K562 (cell line): ENCODE measurements at places on chromosomes 6 and 20.
A peak's percentile ranks its signal among the peaks of the same experiment; 100 is the strongest.

DNA sequence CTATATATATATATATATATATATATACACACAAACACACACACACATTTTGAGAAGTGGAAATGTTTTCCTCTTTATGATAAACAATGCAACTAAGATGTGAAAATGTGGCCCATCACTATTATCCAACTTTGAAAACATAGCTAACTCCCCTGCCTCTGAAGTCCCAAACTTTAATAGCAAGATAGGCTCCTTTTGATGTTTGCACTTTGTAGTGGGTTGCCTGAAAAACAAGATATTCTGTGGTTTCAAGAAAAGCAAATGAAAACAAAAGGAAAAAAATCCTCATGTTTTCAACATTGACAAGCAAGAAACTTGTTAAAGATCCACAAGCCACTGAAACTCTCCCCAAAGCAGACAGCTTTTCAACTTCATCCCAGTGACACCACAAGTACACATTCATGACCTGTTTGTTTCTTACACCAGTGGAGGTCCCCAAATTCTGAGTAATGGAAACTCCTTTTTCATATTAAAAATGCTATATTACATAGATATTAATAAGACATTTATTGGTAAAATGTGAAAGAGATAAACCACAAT, 90.0 kb downstream of the IPCEF1 start:
- H3K36me3 ChIP-seq = no peaks in the 10 kb centered on the region
- H3K27me3 ChIP-seq = no peaks in the 10 kb centered on the region
- H3K4me1 ChIP-seq = no peaks in the 10 kb centered on the region
- H3K27ac ChIP-seq = no peak overlapping the region
- no peak overlapping the region for H3K4me3 ChIP-seq

DNA sequence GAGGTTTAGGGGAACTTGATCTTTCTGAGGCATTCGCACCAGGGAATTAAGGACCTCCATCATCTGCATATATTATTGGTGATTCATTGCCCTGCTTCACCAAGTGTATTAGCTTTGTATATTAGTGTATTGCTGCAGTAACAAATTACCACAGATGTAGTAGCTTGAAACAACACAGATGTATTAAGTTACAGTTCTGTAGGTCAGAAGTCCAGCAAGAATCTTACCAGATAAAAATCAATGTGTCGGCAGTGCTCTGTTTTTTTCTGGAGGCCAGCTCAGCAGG, 65.8 kb downstream of the HMGN3 start:
- no peaks in the 10 kb centered on the region for H3K4me1 ChIP-seq
- no peaks in the 10 kb centered on the region for H3K36me3 ChIP-seq
- H3K27me3 ChIP-seq = peaks cover 5% of the 10 kb centered on the region; the same call in 2 of the 3 replicates
- H3K4me3 ChIP-seq = no peak overlapping the region
- DNase-seq = no peak

DNA sequence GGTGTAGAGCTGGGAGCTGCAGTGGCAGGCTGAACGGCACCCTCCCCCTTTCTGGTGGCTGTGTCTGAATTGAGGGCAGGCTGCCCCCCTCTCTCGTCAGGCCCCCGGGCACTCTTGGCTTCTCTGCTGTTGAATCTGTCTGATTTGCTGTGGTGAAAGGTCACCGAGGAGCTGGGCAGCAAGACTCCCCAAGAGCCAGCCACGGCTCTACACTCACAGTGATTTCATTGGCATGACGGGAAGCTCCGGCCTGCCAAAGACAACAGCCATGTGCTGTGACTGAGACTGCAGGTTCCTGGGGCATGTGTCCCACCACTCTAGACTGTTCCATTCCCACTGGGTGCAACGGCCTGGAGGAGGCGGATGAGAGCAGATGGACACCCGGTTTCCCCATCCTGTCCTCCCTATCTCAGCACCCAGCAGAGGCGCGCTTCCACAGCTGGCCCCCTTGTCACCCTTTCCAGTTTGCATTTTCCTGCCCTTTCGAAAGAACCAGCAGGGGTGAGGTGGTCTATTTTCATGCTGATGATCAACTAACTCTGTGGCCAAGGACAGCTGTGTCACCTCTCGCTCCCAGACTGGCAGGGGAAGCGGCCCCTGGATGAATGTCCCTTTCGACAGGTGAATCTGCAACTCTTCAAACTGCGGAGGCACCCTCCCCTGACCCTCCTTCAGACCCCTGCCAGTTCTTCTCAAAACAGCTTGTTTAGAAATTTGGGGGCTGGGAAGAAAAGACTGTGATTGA, 2.2 kb downstream of the APCDD1L start:
- H3K4me3 ChIP-seq = no peak overlapping the region
- H3K27me3 ChIP-seq = peaks cover 72% of the 10 kb centered on the region
- H3K36me3 ChIP-seq = no peaks in the 10 kb centered on the region
- peaks cover 15% of the 10 kb centered on the region for H3K4me1 ChIP-seq

GRCh38 chr6:44704240-44705150, 317.0 kb downstream of the CDC5L start:
- no peak overlapping the region for H3K4me3 ChIP-seq
- no peaks in the 10 kb centered on the region for H3K36me3 ChIP-seq
- H3K4me1 ChIP-seq = no peaks in the 10 kb centered on the region

DNA sequence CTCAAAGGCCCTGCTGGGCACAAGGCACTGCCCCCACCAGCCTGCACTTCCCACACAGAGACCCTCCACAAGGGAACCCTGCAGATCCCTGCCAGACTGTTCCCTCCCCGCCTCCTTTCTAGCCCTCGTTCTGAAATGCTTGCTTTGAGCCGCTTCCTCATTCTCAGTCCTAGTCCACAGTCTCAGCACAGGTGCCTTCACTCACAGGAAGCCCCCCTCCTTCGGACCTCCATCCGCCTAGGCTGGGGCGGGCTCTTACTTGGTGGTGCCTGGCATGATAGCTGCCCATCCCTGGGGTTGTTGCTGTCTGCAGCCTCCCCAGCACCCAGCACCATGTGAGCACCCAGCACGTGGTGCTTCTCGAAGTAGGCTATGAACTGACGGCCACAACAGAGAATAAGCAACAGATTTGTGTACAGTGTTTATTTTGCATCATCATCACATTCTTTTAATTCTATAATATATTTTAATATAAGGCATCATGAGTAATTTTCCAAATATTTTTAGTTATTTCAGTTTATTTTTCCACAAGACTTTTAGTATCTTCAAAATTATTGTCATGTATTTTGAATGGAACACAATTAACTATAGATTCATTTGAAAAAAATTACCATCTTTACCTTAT, 12.3 kb downstream of the CST5 start:
- no peak overlapping the region for H3K27ac ChIP-seq
- H3K4me1 ChIP-seq = no peaks in the 10 kb centered on the region
- no peaks in the 10 kb centered on the region for H3K27me3 ChIP-seq
- no peak for DNase-seq

DNA sequence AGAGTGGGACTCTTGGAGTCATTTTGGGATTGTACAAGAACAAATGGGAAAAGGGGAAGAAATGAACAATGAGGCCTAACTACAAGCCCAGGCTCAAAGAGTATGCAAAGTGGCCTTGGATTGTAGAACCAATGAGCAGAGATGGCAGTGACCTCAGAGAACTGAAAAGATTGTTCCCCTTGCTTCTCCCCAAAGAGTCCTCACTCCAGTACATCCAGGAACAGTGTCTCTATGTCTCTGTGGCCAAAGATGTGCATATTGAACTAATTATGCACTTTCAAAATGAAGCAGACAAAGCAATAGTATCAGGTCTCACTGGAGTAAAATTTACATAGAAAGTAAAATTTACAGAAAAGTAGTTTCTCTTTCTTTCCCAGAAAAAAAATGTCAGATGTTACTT, 81.0 kb downstream of the SMLR1 start:
- no peak for DNase-seq
- no peaks in the 10 kb centered on the region for H3K36me3 ChIP-seq
- H3K27me3 ChIP-seq = no peaks in the 10 kb centered on the region
- H3K4me1 ChIP-seq = no peaks in the 10 kb centered on the region; the same call in 1 of the 2 replicates

GRCh38 chr6:161199850-161200249, 74.0 kb downstream of the AGPAT4 start:
- no peak overlapping the region for H3K4me3 ChIP-seq
- no peak overlapping the region for H3K27ac ChIP-seq
- no peak for DNase-seq

DNA sequence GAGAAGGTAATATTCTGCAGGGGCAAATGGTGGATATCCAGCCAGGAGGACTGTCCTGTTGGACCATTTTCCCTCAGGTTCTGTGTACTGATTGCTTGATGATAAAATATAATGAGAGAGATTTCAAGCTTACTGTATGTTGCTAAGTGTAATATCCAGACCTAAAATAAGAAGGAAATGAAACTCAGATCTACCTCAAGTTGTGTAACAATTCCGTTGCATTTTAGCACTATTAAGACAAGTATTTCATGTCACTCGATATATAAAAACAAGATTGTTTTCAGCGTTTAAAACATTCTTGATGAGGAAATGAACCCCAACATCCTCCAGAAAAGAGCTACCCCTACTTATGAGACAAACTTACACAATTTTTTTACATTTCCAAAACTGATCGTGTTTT, 57.2 kb downstream of the RGS17 start:
- H3K4me3 ChIP-seq = no peak overlapping the region
- no peak overlapping the region for H3K27ac ChIP-seq
- H3K36me3 ChIP-seq = no peaks in the 10 kb centered on the region
- H3K4me1 ChIP-seq = no peaks in the 10 kb centered on the region

DNA sequence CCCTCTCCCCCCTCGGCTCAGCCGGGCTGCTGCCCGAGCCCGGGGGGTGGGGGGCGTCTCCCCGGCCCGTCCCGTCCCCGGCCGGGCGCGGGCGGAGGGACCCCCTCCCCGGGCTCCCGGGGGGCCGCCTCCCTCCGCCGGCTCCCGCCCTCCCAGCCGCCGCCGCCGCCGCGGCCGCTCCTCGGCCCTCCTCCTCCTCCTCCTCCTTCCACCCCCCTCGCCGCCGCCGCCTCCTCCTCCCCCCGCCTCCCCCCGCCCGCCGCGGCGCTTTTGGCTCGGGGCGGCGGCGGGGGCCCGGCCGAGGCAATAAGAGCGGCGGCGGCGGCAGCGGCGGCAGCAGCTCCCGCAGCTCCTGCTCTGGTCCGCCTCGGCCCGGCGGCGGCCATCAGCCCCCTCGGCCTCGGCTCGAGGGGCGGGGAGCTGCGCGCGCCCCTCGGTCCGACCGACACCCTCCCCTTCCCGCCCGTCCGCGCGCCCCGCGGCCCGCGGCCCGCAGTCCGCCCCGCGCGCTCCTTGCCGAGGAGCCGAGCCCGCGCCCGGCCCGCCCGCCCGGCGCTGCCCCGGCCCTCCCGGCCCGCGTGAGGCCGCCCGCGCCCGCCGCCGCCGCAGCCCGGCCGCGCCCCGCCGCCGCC, 38.7 kb downstream of the GNAS start:
- peak; percentile 81 for DNase-seq
- H3K27me3 ChIP-seq = no peaks in the 10 kb centered on the region
- peak overlapping the region; percentile 92 for H3K4me3 ChIP-seq
- H3K27ac ChIP-seq = peak overlapping the region; percentile 96
- H3K4me1 ChIP-seq = peaks cover 23% of the 10 kb centered on the region

GRCh38 chr6:89295981-89296380, 19.1 kb downstream of the GABRR2 start:
- no peak for DNase-seq
- no peaks in the 10 kb centered on the region for H3K36me3 ChIP-seq
- H3K27ac ChIP-seq = no peak overlapping the region
- no peaks in the 10 kb centered on the region; the same call in 1 of the 2 replicates for H3K4me1 ChIP-seq
- H3K27me3 ChIP-seq = peaks cover 2% of the 10 kb centered on the region; the same call in 2 of the 3 replicates
- H3K4me3 ChIP-seq = no peak overlapping the region

DNA sequence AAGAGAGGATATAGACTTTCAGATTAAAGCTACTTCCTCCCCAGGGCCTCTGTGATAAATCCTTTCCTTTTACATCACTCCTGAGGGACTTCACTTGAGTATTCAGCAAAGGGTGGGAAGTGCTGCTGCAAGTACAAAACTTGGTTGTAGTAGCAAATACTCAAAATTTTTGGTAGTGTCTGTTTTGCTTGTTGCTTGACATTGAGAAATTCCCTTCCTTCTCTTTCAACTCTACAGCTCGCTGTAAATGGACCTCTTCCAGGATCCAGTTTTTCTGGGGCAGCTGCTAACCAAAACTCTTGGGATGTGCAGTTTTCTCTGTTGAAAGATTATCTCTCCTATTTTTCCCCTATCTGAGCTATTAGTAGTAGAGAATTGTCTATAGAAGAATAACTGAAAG, 472.0 kb downstream of the CD109 start:
- no peak overlapping the region for H3K27ac ChIP-seq
- no peak for DNase-seq
- H3K36me3 ChIP-seq = no peaks in the 10 kb centered on the region
- no peaks in the 10 kb centered on the region for H3K4me1 ChIP-seq
- H3K27me3 ChIP-seq = no peaks in the 10 kb centered on the region
- no peak overlapping the region for H3K4me3 ChIP-seq

DNA sequence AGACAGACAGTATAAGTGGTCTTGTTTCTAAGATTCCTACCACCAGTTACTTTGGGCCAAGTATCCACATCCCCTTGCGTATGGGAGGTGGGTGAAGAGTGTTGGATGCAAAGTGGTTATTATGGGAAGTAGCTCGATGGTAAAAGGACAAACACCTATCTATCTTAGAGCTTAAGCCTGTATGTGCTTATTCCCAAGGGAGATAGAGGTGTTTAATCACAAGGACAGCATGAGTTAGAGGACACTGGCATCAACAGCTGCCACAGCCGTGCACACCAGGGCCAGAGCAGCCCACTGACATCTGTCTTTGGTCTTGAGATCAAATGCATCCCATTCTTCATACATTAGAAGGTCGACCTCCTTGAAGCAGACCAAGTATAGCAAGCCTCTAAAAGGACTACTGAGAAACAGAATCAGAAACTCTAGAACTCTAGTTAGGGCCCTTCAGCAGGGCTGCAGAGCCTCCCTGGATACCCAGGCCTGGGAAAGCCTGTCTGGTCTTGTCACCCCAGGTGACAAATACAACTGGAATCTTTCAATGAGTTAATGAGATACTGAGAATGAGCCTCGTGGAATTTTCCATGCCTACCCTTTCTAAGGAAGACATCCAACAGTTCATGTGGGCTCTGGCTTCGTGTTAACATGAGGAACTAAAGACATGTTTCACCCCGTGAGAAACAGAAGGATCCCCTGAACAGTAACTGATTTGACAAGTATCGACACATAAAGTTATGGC, 28.7 kb downstream of the TXNDC5 start:
- no peaks in the 10 kb centered on the region for H3K27me3 ChIP-seq
- no peaks in the 10 kb centered on the region for H3K4me1 ChIP-seq
- no peak overlapping the region for H3K4me3 ChIP-seq
- no peak overlapping the region for H3K27ac ChIP-seq
- DNase-seq = no peak

DNA sequence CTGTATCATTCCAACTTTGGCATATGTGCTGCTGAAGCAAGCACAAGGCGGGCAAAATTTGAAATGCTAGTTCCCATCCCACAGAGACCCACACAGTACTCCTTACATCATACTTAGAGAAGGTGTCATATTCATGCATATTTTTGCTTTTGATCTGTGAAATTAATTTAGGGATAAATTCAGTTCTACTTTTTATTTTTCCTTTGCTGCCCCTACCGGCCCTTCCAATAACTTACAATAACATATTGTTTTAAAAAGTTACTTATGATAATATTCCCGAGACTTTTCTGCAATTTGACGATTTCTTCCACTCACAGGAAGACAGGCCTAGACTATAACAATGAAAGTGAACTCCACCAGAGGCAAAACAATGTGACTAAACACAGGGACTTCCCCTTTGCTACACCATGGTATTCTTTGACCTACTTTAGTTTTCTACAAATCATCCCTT, 35.0 kb downstream of the SESN1 start:
- no peaks in the 10 kb centered on the region for H3K27me3 ChIP-seq
- no peak for DNase-seq
- no peak overlapping the region for H3K27ac ChIP-seq
- H3K4me1 ChIP-seq = peaks cover 11% of the 10 kb centered on the region; the same call in 2 of the 3 replicates
- H3K4me3 ChIP-seq = no peak overlapping the region
